Peyer's patch (tissue), 4 donors: ENCODE measurements at places on chromosomes 6 and 20.

- no peak for DNase-seq
Measured at GRCh38 chr6:13765570-13765969, 48.8 kb downstream of the MCUR1 start.

GRCh38 chr6:346386-347030 lies 45.0 kb upstream of the IRF4 start:
- DNase-seq = no peak

DNA sequence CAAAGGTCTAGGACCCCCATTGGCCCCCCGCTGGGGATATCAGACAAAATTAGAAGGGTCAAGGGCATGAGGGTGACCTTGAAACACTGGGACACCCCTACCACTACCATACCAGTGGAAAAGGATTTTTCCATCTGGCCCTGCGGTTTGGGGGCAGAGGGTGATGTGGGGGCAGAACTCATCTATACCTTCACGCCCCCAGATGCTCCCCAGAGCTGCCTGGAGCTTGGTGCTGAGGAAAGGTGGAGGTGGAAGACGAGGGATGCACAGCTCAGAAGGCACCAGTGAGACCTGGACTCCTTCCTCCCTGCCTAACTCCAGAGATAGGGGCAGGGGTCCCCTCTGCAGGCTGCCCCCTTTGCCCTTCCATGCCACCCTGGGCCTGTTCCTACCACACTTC lies 1.1 kb downstream of the COX4I2 start:
- DNase-seq = no peak

GRCh38 chr6:106572436-106572835 lies 56.9 kb downstream of the RTN4IP1 start:
- no peak for DNase-seq

GRCh38 chr6:55530931-55531330 lies 48.1 kb downstream of the HMGCLL1 start:
- no peak for DNase-seq

DNA sequence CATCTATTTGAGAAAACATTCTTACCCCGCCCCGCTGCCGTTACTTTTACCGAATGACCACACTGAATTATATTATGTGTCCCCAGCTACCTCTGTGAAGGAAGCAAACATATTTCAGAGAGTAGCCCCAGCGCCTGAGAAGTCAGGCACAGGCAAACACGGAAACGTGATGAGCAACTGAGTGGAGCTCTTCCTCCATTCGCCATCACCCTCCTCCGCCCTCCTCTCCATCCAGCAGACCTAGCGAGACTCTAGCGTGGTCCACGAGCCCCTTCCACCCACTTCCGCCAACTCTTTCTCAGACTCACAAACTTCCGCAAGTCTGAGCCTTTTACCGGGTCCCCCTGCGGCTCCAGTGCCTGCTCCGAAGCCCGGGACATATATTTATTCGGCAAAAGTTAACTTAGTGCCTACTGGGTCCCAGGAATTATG lies 582 bp downstream of the SNRPB start:
- no peak for DNase-seq

- no peak for DNase-seq
Measured at GRCh38 chr20:47466704-47467459, 34.8 kb upstream of the NCOA3 start.

DNA sequence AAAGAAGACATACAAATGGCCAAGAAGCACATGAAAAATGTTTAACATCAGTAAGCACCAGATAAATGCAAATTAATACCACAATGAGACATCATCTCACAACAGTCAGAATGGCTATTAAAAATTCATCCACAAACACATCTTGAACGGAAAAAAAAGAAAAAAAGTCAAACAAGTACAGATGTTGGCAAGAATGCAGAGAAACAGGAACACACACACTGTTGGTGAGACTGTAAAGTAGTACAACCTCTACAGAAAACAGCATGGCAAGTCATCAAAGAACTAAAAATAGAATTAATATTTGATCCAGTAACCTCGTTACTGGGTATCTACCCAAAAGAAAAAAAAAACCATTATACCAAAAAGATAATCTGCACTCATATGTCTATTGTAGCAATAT lies 6.5 kb downstream of the STX7 start:
- no peak for DNase-seq

- peak; percentile 75 for DNase-seq
Measured at GRCh38 chr6:139161817-139162284, 27.0 kb downstream of the HECA start.

DNA sequence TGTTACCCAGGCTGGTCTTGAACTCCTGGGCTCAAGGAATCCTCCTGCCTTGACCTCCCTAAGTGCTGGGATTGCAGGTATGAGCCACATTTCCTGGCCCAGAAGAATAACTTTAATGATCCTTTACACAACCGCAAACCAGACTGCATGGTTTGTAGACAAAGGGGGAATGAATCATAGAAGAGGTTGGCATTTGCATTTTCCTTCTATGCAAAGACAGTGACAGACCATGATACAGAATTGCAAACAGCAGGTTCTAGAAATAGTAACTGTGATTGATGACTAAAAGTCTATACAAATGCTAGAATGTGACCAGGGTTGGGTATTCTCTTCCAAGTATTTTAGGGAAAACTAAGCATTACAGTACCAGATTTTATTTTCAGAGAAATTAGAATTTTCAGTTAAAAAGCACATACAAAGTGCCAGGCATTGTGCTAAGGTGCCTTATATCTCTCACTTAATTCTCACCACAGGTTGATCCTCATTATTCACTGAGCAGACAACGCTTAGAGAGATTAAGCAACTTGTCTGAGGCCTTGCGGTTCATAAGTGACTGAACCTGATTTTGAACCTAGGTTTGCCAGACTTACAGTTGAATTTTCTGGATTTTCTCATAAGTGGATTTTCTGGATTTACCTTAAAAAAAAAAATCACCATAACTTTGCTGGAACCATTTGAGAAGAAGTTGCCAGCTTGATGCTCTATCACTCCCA lies 146.6 kb downstream of the ZFAND3 start:
- no peak for DNase-seq

DNA sequence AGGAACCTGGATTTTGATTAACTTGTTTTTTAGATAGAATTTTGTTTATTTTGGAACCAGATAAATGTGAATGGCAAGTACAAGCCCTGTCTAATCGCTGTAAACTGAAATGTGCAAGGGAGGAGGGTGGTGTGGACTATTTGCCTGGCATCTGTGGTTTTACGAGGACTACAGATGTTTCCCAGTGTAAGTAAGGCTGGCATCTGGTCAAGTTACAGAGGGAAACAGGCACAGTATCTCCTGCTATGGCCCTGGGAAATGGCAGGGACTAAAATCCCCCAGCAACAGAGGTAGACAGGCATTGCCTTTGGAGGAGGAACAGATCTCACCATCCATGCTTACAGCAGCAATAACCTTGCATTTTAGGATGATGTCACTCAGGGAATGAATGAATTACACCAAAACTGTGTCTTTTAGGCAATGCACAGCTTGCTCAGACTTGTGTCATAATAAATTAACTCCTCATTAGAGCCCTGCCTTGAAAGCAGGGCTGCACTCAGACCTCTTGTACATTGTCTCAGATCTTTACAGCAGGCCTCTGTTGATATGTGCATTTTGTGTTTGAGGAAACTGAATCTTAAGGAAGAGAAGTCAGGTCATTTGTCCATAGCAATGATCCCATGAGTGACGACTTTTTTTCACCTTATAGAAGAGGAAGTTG lies 96.2 kb downstream of the TCP11 start:
- no peak for DNase-seq

DNA sequence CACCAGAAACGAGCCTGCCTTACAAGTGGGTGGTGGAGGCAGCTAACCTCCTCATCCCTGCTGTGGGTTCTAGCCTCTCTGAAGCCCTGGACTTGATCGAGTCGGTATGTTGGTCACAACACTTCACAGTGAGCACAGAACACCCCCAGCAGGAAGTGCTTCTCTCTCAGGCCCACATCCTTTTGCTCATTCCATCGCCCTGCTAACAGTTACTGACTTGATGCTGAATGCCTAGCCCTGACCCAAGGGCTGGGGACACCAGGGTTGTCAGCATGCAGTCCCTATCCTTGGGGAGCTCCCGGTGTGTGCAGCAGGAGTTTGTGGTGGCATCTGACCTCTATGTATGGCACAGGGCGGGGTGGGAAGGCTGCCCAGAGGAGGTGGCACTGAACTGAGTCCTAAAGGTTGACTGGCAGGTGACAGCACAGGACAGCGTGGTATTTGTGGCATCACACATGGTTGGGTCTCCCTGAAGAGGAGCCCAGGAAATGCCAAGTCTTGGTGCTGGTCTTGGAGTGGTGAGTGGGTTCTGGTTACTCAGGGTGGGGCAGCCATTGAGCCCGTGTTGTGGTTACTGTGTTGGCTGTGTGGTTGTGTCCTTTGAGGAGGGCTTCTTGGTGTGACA lies 26.7 kb downstream of the GTSF1L start:
- no peak for DNase-seq

DNA sequence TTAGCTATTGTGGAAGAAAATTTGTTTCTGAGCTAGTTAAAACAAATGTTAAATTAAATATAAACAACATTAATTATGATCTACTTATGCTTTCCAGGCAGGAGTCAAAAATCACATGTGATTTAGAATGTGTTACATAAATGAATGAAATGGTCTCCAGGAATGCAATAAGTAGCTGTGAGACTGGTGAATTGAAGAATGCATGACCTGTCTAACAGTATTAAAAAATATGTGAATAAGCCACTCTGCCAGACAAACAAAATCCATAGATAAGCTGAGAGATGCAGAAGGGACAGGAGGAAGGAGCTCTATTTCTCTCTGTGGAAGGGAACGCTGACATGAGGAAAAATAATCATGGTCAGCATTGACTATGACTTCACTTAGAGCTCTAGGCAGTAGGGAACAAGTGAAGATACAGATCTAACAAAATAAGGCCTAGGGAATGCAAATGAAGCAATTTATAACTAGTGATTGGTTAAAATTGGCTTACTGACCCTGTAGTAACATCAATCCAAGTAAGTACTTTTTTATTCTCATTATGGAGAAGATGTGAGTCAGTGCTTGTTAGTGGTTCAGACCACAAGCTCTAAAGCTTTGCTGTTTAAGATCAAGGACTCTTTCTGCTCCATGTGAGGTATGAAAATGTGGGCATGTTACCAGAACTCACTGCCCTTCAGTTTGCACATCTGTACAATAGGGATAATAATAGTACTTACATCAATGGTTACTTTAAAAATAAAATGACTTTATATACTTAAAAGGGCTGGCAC lies 432.6 kb downstream of the MMUT start:
- no peak for DNase-seq

- no peak for DNase-seq
Measured at GRCh38 chr6:17349427-17349826, 44.0 kb upstream of the CAP2 start.

DNA sequence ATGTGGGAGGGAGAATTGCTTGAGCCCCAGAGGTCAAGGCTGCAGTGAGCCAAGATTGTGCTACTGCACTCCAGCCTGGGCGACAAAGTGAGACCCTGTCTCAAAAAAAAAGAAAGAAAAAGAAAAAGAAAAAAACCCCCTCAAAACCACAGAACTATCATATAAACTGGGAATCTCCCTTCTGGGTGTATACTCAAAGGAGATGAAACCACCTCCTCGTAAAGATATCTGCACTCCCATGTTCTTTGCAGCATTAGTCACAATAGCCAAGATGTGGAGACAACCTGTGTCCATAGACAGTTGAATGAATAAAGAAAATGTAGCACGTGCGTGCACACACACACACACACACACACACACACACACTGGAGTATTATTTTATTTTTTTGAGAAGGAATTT lies 8.5 kb upstream of the AFG1L start:
- DNase-seq = no peak

DNA sequence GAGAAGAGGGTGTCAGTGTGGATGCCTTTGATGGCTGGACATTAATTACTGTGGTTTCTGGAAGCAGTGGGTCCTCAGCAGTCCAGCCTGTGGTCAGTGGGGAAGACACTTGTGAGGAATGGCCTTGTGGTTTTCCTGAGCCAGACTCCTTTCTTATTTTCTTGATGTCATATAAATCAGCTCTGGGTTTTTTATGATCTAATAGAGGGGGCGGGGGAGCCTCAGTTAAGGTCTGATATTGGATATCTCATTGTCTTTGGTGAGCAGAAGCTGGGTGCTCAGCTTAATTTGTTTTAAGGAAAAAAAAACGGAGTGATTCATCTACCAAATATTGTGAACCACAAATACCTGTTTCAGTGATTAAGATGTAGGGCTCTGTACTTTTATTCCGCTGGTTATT lies 62.1 kb downstream of the OTOR start:
- DNase-seq = no peak

- DNase-seq = no peak
Measured at GRCh38 chr6:11613858-11614257, 76.3 kb downstream of the TMEM170B start.

DNA sequence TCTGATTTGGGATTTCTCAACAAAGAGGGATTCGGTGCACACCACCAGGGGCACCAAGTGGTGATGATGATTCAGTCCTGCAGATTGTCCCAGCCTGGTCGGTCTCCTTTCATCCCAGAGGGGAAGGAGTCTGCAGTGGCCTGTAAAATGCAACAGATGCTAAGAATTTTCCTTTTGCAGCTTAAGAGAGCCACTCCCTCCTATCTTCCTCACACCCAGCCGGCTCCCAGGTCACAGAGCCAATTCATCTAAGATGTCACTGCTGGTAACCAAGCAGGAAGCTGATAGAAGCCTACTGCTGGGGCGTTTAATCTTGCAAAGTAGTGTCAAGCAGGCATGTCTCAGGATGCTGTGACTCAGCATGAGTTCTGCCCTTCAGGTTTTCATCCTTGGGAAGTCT lies 203.8 kb upstream of the LRFN2 start:
- no peak for DNase-seq

- no peak for DNase-seq
Measured at GRCh38 chr6:136859430-136859829, 37.0 kb downstream of the PEX7 start.

GRCh38 chr6:36912030-36912454 lies 26.3 kb downstream of the C6orf89 start:
- DNase-seq = no peak

DNA sequence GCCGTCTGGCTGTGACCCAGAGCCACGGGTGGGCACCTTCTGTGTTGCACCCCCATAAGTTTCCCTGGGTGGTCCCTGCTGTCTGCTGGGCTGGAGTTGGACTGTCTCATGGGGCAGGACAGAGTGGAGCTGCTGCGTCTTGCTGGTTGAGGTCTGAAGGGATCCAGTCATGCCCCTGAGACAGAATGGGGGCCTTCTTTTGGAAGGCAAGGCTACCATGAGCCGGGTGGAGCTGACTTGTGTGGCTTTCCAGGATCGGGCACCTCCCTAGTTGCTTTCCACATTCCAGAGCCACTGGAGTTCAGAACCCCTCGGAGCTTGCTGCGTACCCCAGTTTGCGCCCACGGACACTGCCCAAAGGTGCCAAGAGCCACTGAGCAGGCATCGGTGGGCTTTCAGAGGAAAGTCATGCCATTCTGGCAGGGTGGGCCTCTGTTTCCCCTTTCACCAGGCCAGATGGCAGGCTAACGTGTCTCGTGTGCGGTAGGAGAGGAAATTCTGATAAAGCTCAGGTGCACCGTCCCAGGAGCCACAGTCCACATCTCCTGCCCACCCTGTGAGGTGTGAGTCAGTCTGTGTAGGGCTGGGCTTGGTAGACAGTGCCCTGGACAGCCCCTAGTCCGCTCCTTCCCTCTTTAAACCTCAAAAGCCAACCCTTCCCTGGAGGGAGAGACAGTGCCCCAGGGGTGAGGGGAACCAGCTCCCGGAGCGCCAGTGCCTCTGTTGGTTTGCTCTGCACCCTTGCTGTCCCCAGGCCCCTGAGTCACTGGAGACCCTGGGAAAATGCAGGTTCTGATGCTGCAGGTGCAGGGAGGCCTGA lies 125.3 kb downstream of the SYCP2 start:
- peak; percentile 28 for DNase-seq
